ENCODE measurements at places on chromosomes 13 and 19.

GRCh38 chr19:3970313-3970807 is 539 bp downstream of the DAPK3 start:
- DNase-seq = no peak

- DNase-seq = peak; percentile 64
Measured at GRCh38 chr19:6639439-6639838, 30.5 kb downstream of the TNFSF14 start.

GRCh38 chr13:70634893-70635292 is 526.6 kb upstream of the KLHL1 start:
- DNase-seq = no peak

DNA sequence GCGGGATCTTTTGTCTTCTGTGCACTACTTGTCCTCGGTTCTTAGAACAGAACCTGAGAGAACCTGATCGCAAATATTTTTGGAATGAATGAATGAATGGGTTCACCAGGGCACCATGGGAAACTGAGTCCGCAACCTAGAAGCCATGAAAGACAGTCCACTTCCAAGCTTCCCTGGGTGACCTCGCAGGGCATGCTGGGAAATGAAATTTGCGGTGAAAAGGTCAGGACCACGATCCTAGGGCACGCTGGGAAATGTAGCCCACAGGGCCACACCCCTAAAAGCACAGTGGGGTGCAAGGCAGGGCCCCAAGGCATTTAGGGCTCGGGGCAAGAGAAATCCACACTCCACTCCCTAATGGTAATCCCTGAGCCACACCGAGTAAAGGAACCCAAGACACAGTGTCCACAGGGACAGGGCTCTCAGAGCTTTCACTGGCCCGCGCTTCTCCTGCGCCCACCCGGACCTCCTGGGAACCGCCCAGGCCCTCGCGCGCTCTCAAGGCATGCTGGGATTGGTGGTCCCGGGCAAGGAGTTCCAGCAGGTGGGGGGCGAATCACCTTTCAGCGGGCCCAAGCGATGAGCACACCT is 1.1 kb upstream of the PPP1R12C start:
- no peak for DNase-seq

GRCh38 chr13:63700350-63700749 is 2284.7 kb upstream of the PCDH20 start:
- no peak for DNase-seq

DNA sequence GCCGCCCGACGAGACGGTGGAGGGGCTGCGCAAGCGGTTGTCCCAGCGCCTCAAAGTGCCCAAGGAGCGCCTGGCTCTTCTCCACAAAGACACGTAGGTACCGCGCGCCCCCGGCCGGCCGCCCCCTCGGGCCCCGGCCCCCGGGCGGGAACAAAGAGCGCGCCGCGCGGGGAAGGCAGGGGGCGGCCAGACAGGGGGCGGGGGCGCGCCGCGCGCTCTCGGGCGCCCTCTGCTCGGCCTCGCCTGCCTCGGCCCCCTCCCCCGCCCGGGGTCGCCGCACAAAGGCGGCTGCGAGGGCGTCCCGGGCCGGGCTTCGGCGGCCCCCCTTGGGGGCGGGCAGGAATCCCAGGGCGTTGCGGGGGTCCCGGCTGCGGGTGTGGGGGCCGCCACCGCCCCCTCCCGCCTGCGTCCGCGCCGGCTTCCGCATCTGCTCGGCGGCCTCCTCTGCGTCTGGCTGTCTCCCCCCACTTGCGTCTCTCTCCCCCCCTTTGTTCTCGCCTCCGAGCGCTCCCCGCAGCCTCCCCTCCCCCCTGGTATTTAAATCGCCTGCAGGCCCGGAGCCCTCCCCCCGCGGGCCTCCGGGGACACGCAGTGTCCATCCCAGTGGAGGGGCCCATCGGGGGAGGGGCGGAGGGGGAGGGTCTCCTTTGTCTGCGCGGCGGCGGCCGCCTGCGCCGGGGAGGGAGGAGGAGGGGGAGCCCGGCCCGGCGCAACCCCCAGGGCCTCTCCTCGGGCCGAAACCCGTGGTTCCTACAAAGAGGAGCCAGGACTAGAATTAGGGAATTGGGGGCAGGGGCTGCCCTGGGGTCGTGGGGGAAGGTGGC is 2.3 kb downstream of the MIDN start:
- no peak for DNase-seq

DNA sequence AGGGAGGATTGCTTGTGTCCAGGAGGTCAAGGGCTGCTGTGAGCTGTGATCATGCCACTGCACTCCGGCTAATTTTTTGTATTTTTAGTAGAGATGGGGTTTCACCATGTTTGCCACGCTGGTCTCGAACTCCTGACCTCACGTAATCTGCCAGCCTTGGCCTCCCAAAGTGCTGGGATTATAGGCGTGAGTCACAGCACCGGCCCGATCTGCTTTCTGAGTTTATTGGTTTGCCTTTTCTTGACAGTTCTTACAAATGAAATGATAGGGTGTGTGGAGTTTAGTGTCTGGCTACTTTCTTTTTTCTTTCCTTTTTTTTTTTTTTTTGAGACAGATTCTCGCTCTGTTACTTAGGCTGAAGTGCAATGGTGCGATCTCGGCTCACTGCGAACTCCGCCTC is 848 bp downstream of the C19orf44 start:
- DNase-seq = no peak

DNA sequence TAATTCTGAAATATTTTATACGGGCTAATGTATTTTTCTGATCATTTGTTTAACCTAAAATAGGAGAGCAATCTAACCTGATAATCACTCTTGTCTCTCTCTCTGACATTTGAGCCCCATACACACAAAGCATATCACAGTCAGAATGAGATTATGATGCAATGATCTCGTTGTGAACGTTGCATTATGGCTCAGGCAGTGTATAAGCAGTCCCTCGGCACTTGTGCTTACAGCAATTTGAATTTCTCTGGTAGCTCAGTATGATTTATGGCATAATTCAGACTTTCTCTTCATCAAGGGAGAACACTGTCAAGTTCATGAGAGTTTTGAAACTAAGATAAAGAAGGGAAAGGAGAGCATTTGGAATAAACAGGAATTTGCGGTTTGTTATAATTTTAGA is 256.1 kb downstream of the DACH1 start:
- DNase-seq = no peak

GRCh38 chr13:42266473-42266872 is 5.5 kb upstream of the AKAP11 start:
- no peak for DNase-seq

- no peak for DNase-seq
Measured at GRCh38 chr13:100735494-100735893, 60.9 kb upstream of the TMTC4 start.

DNA sequence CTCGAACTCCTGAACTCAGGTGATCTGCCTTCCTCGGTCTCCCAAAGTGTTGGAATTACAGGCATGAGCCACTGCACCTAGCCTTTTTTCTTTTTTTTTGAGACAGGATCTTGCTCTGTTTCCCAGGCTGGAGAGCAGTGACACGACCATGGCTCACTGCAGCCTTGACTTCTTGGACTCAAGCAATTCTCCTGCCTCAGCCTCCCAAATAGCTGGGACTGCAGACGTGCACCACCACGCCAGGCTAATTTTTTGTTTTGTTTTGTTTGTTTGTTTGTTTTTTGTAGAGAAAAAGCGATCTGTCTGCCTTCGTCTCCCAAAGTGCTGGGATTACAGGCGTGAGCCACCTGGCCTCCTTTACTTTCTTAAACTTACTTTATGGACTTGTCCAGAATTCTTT is 6.5 kb upstream of the SIN3B start:
- DNase-seq = no peak

DNA sequence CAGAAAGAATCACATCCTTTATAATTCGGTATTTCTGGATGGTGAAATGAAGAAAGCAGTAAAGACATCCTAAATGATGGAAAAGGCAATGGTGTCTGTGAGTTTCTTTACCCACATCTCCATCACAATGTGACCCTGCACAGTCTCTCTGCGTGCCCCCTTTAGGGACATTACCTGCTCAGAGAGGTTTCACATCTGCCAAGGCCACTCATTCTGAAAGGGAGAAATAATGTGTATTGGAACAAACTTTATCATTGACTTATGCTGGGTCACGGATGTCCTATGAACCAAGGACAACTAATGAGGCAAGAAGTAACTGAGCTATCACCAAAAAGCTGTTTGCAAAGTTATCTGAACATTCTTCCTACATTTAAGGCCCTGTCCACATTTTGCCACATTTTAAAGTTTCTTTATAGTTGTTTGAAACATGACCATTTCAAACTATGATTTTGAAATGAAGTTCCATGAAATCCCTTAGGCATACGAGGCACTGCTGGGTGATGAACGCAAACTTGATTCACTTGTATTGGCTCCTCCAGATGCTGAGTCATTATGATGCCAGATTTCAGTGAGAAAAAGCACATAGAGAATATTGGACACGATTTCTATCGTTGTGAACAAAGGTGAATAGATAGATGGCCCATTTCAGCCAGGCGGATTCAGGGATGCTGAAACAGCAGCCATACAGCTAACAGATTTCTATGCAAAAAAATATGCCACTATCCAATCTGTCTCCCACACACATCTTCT is 63.5 kb upstream of the HMGB1 start:
- no peak for DNase-seq

DNA sequence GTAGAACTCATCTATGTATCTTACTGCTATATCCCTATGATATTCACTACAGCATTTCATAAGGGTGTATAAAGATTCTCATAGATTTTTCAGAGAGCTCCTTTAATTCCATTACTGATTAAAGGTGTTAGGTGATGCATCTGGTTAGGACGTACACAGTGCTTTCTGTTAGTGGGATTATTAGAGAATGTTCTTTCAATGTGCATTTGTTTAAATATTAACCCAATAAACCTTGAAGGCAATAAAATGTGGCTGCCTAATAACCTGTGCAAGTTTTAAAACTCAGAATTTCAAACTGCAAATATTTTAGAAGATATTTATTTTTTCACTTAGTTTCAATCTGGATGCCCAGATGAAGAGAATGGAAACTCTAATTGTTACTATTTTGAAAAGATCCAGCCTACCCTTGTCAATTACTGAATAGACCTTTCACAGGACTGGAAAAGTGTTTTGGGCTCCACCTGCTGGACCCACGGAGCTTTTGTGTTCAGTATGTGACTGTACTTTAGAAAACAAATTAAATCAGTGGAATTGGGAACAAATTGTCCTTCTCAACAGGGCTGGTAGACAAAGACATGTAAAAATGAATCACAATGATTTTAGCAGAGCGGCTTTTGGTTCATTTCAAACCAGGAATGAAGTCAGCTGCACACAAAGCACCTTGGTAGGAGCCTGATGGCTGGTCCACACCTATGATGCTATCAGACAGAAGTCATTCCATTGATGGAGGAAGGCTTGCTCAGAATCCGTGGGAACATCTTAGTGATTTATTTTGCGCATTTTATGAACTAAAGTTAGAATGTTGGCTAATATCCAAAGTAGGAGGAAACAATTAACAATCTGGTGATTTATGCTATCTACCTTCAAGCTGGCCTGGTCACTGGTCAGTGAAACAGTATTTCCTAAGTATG is 89.4 kb upstream of the RAP2A start:
- DNase-seq = peak; percentile 26

DNA sequence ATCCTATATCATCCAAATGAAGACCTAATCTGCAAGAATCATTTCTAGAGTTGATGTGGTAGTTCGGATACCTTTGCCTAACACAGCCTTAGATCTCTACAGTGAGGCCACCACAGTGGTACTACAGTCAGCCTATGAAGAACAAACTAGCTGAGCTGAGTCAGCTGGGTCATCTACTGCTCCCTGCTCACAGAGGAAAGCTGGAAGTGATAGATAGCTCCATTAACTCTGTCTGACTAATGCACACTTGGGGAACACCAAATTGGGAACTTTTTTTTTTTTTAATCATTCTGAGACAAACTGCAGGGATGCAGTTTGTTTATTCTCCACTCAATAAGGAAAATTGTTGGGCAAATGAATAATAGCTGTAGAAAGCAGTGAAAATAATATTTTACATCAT is 1160.6 kb downstream of the PCDH9 start:
- DNase-seq = no peak

DNA sequence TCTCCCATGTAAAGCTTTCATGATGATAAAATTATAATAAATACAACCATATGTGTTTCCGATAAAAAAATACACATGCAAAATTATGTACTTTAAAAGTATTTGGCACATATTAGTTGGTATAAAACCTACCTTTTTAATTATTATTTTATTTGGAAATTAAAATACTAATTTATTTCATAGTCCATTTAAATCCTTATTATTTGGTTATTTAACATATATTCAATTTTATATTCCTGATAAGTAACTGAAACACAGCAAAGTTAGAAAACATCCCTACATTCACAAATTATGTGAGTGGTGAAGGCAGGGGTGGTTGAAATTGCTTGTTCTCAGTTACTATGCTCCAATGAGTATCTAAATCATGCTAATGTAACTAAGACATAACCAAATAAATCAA is 920.5 kb downstream of the SLITRK1 start:
- DNase-seq = no peak

GRCh38 chr13:79197933-79198332 is 208.1 kb downstream of the RBM26 start:
- DNase-seq = no peak

DNA sequence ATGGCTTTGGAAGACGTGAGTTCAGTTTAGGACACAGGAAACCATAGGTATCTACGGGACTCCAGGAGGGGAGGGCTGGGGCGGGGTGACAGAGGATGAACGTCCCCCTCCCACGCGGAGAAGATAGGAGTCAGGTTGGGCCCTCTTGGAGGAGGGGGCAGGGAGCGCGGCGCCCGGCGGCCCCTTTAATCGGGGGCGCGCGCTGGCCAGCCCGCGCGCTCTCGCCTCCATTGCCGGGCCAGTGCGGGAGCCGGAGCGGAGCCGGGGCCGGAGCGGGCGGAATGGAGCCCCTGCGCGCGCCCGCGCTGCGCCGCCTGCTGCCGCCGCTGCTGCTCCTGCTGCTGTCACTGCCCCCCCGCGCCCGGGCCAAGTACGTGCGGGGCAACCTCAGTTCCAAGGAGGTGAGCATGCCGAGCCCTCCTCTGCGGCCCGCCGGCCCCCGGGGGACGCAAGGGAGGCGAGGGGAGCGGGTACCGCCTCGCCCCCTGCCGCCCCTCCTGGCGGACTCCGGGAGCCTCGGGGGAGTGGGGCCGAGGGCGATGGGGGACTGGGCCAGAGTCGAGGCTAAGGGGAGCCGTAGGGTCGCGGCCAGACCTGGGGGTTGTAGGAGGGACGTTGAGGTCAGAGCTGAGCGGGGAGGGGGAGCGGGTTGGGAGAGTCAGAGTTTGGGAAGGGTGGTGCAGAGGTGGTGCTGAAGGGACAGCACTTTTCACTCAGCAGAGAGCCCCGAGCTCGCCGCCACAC is at the start of gene TMEM145:
Gene TMEM145 (plus strand): TSS at position 214 of the 744 bp plus-strand sequence. CDS start 68 bp downstream, at position 282.
- DNase-seq = peak; percentile 92

Measured in H54 (cell line).